ENCODE measurements at places on chromosomes 5 and 9. TPM values are rescaled to one million over a fixed set of nuclear protein-coding genes. Genes with fewer than 3 reads are reported as not detected.

SLC2A6 gene
- 18.5 TPM for total RNA-seq

BTNL8 gene
- total RNA-seq: not detected

NDUFS4 gene
- total RNA-seq: 25.7 TPM

TARS1 gene
- 74.8 TPM for total RNA-seq

FAM221B gene
- total RNA-seq: not detected

SHC3 gene
- 0.09 TPM for total RNA-seq

ANKRD18A gene
- not detected for total RNA-seq

DCAF10 gene
- 12.9 TPM for total RNA-seq

MYOZ3 gene
- total RNA-seq: not detected

CCL19 gene
- total RNA-seq: not detected

PDLIM7 gene
- total RNA-seq: 14.7 TPM

IL3 gene
- total RNA-seq: not detected

GNAQ gene
- total RNA-seq: 17.8 TPM

OBP2B gene
- total RNA-seq: not detected

CDH9 gene
- total RNA-seq: not detected

ADAMTS2 gene
- not detected for total RNA-seq

SLC6A3 gene
- not detected for total RNA-seq

IL17B gene
- not detected for total RNA-seq

PAPPA gene
- not detected for total RNA-seq

PTGES gene
- 0.39 TPM for total RNA-seq
